ENCODE measurements at places on chromosomes 4 and X.

- no peak for DNase-seq
Observed at GRCh38 chr4:181770971-181771370, 472.2 kb upstream of the TENM3 start.

DNA sequence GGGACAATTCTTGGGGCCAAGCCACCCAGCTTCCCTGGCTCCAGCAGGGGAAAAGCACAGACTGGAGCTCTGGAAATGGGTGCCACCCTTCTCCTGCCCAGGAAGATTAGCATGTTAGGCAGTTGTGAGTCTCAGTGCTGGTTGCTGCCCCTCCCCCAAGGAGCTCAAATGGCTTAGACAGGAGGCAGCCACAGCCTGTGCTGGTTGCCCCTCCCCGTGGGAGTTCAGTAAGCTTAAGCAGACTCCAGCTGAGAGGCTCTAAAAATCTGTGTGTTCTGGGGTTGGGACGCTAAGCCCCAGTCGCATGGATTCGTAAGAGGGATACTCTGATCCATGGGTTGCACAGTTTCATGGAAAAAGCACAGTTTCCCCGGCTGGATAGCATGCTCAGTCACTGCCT is 92.7 kb upstream of the NDST3 start:
- no peak for DNase-seq

- no peak for DNase-seq
Observed at GRCh38 chr4:151430740-151431457, 21.9 kb downstream of the FHIP1A start.

DNA sequence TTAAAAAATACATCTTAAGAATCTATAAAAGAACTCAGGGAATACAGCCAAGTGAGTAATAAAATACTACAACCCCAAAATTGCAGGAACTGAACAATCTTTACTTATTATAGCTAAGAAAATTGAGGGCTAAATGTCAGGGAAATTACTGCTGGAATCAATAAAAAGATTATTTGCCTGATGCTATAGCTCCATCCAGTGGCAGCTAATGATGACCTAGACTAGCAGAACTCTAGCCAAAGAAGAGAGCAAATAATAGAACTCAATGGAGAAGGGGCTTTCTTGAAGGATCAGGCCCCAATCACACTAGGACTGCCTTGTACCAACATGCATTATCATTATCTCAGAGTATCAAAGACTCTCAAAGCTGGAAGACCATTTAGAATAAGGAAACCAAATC is 85.0 kb upstream of the FAM241A start:
- no peak for DNase-seq

- DNase-seq, result no peak
Observed at GRCh38 chrX:53682885-53683555, 3.5 kb downstream of the HUWE1 start.

DNA sequence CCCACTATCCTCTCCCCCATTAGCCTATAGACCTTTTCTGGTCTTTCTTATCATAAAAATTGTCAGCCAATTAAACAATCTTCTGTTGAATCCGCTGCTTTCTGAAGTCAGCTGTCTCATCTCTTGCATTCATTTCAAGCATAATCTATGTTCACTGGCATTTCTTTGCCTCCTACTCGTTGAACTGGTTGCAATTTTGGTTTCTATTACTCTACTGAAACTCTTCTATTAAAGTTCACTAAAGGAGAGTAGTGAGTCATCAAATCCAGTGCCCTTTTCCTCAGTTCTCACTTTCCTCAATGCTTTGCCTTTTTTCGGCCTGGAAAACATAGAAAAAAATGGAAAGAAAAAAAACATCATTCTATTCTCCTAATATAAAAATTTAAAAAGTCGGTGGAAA is 23.9 kb upstream of the CXCL13 start:
- DNase-seq, result no peak

- DNase-seq, result no peak
Observed at GRCh38 chrX:129741880-129742758, 3.3 kb downstream of the XPNPEP2 start.

DNA sequence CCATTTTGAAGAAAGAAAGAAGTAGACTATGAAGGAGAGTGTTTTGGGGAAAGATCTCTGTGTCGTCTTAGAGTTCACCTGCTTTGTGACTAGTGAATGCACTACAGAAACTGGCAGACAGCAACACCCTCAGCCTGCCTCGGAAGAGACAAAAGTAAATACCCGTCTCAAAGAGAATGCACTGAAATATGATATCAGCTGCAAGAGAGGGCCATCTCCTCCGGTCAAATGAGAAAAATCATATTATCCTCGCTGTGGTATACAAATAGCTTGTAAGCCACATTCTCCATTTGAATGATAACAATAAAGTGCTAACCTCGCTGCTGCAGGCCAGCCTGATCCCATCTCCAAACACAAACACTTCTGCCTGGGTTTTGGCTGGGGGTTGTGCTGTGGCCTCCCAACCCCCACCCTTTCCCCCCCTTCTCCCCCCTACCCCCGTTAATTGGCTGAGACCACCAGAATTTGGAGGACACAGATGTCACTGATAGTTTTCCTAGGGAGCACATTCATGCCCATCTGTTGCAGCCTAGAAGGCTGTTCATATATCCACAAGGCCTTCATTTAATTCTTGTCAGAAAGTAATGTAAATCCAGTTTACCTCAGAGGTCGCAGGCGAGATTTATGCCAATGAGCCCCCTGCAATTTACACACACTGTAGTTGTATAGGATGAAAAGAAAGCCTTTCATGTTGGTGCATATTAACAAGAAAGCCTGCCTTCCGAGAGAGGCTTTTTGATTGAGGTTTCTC is 46.3 kb downstream of the ALPK1 start:
- no peak for DNase-seq

- no peak for DNase-seq
Observed at GRCh38 chr4:155600244-155600643, 66.4 kb upstream of the GUCY1A1 start.

DNA sequence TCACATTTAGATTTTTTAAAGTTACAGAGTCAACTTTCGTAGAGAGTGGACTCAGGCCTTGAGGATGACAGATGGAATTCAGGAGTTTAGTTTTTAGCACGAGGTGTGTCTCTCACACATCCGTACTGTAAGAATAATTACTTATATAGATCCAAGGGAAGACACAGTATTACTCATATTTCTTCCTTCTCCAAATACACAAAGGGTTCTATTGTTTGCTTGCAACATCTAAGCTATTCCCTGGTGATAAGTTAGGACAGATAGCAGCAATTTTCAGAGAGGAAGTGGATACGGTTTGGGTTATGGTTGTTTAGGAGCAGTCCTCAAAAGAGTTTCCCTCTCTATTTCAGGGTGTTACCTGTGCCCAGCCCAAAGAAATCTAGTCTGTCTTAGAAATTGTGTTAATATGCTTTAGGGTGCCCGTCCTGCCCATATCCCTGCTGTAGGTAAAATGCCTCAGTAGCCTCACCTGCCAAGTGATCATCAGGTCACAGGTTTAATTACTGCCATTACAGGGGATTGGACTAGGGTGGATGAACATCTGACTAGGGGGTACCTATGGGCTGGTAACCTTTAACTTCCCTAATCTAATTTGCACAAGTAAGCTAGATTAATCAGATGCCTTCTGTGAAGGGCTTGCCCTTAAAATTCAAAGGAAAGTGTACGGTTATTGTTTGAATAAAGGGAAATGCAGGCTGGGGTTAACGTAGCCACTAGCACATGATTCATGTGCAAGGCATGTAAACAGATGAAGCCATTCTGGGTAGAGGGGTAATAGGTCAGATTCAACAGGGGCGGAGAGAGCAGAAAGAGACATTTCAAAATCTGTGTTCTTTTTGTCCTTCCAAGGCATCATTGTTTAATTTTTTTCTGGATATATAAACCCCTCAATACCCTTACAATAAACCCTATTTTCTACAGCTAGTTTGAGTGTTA is 8.7 kb upstream of the PPP3CA start:
- no peak for DNase-seq

- DNase-seq, result peak; percentile 68
Observed at GRCh38 chrX:154546354-154547244, at the start of gene G6PD. G6PD (minus strand) TSS chrX:154546846; CDS start chrX:154546155, 691 bp downstream.

DNA sequence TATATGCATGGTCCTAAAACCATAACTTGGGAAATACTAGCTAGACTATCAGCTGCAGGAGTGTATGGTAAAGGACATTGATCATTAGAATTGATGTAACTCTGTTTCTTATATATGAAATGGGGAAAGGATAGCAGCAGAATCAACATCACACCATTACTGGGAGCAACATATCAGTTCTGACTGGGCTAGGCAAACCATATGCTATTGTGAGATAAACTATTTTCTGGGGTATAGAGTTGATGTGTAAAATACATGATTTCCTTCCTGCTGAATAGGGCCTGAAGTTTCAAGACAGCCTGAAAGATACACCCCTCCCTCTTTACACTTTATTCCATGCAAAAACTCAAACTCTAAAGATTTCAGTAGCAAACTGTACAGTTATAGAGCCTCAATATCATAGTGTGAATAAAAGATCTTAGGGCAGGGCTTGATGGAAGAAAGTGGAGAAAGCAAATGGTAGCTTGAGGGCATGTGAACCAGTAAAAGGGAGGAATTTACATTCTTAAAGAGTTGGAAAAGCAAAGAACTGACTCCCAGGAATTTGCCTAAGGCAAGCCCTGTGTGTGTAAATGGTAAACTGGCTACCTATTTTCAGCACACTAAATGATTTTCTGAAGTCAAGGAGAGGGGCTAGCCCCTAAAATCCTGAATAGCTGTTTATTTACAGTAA is 404.1 kb downstream of the MAPK10 start:
- no peak for DNase-seq

GRCh38 chr4:56243107-56243506 is 144.2 kb downstream of the AASDH start:
- DNase-seq, result no peak

GRCh38 chrX:41397219-41397618 is 49.9 kb upstream of the NYX start:
- DNase-seq, result no peak

- DNase-seq, result no peak
Observed at GRCh38 chr4:187174749-187175148, 451.1 kb upstream of the FAT1 start.

DNA sequence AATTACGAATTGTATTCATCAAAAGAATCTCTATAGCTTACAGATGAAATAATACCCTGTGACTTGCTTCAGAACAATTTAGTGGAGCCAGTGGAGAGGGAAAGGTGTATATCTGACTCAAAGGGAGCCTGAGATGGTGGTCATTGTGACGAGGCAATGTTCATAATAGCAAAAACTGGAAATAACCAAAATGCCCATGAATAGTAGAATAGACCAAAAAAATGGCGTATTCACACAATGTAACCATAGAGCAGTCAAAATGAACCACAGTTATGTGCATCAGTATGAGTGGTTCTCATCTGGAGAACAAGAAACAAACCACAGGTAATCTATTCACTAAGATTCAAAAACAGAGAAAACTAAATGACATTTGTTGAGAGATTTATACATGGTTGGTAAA is 125.3 kb upstream of the CLNK start:
- no peak for DNase-seq

DNA sequence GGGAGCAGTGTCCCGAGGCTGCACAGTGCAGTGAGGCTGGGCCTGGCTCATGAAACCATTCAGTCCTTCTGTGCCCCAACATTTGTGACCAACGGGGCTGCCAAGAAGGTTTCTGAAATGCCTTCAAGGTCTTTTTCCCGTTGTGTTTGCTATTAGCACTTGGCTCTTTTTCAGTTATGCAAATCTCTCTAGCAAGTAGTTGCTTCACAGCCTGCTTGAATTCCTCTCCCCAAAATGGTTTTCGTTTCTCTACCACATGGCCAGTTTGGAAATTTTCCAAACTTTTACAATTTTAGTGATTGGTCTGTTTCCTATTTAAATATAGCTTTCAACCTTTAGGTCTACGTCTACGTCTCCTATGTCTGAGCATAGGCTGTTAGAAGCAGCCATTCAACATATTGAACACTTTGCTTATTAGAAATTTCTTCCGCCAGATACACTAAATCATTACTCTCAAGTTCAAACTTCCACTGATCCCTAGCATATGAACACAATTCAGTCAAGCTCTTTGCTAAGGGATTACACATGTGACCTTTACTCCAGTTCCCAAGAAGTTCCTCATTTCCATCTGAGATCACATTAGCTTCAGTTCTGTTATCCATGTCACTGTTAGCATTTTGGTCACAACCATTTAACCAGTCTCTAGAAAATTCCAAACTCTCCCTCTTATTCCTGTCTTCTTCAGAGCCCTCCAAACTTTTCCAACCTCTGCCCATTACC is 901.8 kb downstream of the GLUD2 start:
- DNase-seq, result no peak

- DNase-seq, result no peak
Observed at GRCh38 chrX:53284684-53285447, 3.5 kb upstream of the IQSEC2 start.

Measured in activated CD4-positive, CD25-positive, alpha-beta regulatory T cell (primary cell).